ENCODE measurements at places on chromosomes 1 and 21.

- no peak for DNase-seq
These were observed 29.9 kb upstream of the SLC19A2 start for GRCh38 chr1:169515641-169516040.

GRCh38 chr1:246497331-246497915, 9.7 kb downstream of the SMYD3 start:
- peak; percentile 79 for DNase-seq

DNA sequence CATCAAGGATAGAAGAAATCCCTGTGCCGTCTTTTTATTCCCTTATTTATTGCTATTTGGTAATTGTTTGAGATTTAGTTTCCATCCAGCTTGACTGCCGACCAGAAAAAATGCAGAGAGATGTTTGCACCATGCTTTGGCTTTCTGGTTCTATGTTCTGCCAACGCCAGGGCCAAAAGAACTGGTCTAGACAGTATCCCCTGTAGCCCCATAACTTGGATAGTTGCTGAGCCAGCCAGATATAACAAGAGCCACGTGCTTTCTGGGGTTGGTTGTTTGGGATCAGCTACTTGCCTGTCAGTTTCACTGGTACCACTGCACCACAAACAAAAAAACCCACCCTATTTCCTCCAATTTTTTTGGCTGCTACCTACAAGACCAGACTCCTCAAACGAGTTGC, 99.0 kb downstream of the TGFB2 start:
- no peak for DNase-seq

- no peak for DNase-seq
These were observed 1065.6 kb upstream of the TMPRSS15 start for GRCh38 chr21:19468991-19469715.

DNA sequence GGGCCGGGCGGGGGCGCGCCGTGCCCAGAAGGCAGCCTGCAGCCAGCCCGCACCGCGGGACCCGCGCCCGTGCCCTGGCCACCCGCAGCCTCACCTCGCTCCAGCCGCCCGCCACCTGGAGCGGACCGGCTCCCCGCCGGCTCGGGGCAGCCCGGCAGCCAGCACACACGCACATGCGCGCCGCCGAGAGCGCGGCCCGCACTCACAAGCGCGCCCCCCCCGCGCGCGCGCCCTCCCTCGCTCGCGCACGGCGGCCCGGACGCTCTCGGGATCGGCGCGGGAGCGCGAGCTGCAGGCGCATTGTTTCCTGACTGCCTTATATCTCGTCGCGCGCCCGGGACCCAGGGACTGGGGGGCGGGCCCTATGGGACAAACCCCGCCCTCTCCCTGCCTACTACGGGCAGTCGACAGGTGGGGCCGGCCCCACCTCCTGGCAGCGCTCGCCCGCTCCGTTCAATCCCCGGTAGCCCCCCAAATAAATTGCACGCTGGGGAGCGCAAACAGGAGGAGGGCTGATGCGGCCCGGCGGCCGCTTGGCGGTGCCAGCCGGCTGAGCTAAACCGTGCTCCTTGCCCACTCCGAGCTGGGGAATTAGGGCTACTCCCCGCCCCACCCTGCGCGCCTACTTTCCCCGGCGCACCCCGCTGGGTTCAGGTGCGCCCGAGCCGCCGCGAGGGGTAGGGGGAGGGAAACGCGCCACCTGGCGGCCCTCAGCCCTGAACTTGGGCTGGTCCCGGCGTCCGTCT, at the start of gene MYCL:
Gene MYCL (minus strand): TSS at position 204 of the 746 bp plus-strand sequence. CDS start 483 bp downstream, outside the sequence.
- peak; percentile 66 for DNase-seq

GRCh38 chr21:41839387-41840000, 39.6 kb downstream of the PRDM15 start:
- no peak for DNase-seq

DNA sequence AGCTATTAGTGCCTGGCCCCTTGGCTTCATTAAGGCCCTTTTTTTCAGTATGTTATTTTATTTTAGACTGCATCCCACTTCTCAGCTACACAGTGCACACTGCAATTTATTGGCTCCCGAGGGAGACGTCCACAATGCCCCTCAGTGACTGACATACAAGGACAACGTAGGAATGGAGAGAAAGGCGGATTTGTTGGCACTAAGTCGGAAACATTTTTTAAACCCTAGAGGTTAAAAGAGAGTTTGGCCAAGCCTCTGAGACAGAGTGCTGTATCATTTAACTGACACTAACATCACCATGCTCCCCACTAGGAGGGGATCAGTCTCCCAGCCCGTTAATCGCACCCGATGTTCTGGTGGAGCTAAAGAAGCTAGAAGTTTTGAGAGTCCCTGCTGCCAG, 45.7 kb upstream of the FOXD3 start:
- DNase-seq = no peak

- no peak for DNase-seq
These were observed 13.5 kb downstream of the ASAP3 start for GRCh38 chr1:23470282-23471070.

- no peak for DNase-seq
These were observed 73.1 kb downstream of the KCNJ6 start for GRCh38 chr21:37843191-37843590.

DNA sequence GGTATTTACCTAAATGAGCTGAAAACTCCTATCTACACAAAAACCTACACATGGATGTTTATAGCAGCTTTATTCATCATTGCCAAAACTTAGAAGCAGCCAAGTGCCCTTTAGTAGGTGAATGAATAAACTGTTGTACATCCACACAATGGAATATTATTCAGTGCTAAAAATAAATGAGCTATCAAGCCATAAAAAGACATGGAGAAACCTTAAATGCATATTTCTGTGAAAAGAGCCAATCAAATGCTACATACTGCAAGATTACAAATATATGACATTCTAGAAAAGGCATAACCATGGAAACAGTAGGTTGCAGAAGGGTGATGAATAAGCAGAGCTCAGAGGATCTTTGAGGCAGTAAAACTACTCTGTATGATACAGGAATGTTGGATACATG, 23.3 kb downstream of the ABCB10 start:
- DNase-seq = no peak

DNA sequence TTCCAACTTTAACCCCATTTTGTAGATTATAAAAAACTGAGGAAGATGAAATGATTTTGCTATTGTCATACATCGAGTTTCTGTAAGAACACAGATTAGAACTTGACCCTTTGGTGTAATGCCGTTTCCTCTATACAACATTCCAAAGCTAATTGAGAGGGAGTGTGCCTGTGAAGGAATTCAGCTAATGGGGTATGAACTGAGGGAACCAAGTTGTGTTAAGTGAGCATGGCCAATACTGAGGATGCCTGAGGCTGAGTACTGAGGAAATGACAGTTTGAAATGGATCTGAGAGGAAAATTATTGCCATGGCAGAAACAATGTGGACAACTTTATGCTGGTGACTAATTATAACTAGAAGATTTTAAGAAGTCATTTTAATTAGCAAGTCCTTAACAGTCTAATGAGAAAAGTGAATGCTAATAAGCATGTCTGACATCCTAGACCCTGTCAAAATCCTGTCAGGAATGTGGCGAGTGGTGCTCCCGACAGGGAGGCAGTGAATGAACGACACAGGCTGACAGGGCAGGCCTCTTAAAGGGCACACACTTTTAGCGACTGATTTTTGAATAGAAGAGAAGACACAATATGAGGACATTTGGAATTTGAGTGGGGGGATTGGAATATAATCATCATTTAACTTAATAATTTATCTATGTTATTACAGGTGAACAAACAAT, 262.5 kb downstream of the HLX start:
- DNase-seq = no peak

- no peak for DNase-seq
These were observed 107.3 kb upstream of the PDC start for GRCh38 chr1:186568221-186568620.

DNA sequence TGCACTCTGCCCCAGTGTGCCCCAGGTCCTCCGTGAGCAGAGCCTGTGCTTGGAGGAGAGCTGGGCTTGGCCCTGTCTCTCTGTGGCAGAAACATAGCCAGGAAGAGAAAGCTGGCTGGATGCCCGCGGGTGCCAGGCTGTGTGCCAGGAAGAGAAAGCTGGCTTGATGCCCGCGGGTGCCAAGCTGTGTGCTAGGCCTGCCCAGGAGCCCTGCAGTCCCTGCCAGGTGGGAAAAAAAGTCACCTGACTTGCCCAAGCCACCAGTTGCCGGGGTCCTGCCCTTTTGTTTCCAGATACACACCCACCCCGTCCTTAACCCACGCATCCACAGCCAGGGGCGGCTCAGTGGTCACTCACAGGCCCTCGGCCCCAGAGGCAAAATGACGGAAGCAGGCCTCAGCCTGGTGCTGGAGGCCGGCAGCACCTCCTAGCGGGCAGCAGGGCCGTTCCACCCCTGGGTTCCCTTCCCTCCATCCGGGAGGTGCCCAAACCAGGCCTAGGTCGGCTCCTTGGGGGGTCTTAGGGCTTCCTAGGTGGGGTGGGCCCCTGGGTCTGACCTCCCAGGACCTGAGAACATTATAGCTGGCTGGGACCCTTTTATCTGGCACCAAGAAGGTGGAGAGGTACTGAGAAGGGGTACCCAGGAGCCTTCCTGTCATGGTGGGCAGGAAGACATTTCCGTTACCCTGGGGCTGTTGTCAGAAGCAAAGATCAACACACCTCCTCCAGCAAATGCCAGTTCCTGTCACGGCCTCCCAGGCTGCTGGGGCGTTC, 9.1 kb downstream of the ITGB2 start:
- peak; percentile 58 for DNase-seq

DNA sequence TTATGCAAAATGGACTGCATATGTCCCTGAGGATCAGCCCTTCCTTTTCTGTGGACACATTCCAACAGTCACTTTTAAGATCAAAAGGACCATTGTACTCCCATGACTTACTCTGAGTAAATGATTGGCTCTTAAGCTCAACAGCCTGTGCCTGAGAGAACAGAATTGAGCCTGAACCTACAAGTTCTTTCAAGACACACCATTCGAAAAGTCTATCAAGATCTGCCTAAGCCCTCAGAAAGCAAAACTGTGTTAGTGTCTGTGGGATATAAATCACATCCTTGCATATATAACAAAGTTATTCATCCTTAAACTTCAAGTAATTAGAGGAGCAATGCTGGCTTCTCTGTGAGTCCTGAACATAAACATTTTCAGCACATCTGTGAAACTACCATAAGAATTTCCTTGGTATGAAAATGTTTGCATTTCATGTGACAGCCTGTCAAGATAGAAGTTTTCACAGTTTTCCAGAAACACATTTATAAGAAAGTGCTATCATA, 41.6 kb downstream of the PCNX2 start:
- no peak for DNase-seq

- no peak for DNase-seq
These were observed 349 bp upstream of the GPN2 start for GRCh38 chr1:26890467-26890796.

GRCh38 chr1:202276081-202276715, 65.5 kb downstream of the UBE2T start:
- no peak for DNase-seq

DNA sequence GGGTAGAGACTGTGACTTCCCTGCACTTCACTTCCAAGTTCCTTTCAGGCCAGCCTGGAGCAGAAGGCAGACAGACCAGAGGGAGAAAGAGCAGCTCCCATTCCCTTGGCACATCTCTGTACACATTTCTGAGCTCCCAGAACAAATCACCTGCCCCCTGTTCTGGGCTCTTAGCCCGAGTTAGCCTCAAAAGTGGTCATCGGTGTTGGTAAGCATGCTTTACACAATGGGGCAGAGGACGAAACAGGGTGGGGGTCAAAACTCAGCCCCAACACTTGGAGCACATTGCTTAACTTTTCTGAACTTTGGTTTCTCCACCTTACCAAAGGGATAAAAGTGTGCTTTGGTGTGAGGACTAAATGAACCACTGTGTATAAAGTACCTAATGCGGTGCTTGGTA, 98.7 kb downstream of the DAB1 start:
- DNase-seq = no peak

DNA sequence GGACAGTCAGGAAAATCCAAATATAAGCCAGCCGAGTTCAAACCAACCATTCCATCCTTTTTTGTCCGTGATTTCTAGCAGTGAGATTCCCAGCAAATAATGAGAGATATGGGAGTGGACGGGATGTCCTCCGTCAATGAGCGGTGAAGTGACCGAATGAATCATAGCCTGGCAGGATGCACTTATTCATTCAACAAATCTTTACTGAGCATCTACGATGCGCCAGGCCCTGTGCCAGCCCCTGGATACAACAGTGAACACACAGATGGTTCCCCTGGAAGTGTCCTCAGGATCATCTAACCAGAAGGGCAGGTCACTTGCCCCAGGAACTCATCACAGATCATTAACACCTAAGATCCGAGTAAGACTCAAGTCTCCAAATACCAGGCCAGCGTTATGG, 8.2 kb upstream of the PLEKHA6 start:
- no peak for DNase-seq

- no peak for DNase-seq
These were observed 62.3 kb downstream of the SLC19A1 start for GRCh38 chr21:45479691-45480675.

- no peak for DNase-seq
These were observed 47.8 kb downstream of the CHML start for GRCh38 chr1:241592273-241592958.

DNA sequence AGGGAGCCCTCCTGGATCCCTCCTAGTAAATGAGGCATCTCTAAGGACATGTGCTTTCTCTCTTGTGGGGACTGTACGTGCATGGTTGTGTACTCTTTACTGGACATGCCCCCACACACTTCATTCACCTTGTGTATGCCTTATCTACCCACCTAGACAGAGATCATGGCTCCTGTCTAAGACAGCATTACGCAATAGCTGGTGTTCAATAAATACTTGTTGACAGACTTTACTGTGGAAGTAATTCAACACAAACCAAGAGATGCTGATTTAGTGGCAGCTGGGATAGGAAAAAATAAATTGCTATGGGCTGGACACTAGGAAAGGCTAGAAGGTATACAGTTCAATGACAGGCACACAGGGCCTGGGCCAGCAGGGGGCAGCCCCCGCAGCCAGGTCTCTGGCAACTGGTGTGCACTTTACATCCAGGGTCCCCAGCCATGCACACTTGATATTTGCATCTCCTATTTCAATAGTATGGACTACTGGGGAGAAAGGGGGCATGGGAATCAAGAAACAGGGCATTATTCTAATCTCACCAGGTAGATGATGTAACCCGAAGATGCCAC, 24.2 kb downstream of the TRABD2B start:
- no peak for DNase-seq

- no peak for DNase-seq
These were observed 110.0 kb downstream of the ASTN1 start for GRCh38 chr1:177054542-177054941.

DNA sequence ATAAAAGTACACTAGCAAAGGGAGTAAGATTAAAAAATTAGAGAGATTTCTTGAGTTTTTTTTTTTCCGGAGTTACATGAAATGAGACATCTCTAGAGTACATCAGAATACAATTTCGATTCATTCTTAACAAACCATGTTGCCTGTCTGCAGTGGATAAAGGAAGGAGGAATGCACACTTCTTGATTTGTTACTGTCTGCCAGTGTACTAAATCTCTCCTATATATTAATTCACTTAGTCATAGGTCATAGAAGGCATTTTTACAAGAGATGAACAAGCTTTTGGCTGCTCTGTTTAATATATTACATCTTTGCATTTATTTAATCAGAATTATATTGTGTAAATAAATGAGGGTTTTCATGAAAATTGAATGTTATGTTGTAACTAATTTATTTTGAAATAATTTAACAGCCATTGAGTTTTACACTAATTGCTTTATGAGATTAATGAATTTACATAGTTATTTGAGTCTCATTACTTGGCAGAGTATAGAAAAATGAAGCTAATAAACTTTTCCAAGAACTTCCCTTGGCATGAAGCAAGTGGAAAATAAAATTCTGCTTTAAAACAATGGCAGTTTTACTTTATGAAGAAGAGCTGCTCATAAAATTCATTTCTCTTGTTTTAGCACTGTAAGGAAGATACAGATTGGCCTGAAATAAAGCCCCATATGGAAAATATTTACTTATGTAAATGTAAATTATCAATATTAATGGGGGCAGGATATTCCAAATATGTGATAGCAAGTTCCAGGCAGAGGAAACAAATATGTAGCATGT, 1284.7 kb downstream of the BRINP3 start:
- no peak for DNase-seq

All from CD4-positive, alpha-beta T cell treated with Interleukin-2 at 100 ng/mL for 4 hours (primary cell).